ENCODE measurements at places on chromosomes 4 and X.

DNA sequence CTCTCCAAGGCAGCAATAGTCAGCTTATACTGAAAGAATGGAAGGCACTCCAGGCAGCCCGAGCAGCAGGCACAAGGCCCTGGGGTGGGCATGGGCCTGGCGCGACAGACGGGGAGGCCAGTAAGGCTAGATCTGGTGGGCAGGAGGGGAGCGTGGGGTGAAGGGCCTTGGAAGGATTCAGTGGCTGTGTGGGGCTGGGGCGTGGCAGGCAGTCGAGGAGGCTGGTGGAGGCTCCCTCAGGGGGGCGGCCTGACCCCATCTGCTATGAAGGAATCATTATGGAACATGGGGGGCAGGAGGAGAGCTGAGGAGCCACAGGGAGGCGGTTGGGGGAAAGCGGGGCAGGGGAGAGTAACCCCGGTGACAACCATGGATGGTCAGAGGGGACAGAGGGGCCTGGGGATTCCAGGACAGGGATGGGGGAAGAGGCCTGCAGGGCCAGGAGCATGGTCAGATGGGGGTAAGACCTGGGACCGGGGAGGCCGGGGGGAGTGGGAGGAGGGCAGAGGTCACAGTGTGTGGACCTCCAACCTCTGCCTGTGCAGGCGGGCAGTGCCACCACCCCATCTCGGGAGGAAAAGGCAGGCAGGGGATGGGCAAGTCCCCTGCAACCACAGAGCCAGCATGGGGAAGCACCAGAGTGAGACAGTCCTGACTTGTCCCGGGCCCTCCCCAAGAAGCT, 70.3 kb downstream of the ACOX3 start:
- ATAC-seq: no peak

DNA sequence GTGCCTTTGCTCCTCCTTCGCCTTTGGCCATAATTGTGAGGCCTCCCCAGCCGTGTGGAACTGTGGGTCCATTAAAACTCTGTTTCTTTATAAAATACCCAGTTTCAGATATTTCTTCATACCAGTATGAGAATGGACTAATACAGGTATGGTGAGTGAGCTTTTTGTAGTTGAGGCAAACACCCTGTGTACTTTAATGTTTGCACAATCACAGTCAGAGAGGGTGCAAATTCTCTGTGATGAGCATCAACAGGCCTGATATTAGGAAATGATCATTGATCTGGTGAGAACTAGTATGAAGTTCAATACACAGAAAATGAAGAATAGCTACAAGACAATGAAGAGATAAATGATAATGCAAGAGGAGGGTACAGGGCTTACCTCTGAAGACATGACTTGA, 744.6 kb downstream of the RPA4 start:
- ATAC-seq: no peak

GRCh38 chr4:18722748-18723191, 701.2 kb upstream of the LCORL start:
- no peak for ATAC-seq

- ATAC-seq: no peak
These were observed 70.7 kb downstream of the RASL11B start for GRCh38 chr4:52932591-52933470.

DNA sequence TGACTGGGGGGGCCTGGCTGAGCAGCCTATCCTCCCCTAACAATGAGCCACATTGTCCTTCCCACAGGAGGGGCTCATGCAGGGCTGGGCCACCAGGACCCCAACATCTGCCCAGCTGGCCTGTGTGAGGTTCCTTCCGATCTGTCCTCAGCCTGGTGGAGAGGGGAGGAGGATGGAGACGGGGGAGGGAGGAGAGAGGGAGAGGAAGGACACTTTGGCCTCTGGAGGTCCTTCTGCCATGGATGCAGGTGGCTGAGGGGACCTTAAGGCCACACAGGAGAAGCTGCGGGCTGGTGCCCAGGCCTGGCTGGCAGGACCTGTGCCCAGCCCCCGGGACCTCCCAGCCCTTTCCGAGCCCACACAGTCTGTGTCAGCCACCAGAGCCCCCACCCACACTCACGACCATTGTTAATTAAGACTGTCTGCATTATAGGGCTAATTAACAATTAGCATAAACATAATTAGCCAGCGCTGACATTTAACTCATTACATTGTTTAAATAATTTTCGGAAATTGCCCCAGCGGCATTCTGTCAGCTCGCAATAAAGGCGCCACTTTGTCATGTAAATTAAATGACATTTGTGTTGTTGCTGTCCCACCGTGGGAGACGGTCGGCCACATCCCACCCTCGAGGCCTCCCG, 53.0 kb upstream of the NKX1-1 start:
- ATAC-seq: no peak

DNA sequence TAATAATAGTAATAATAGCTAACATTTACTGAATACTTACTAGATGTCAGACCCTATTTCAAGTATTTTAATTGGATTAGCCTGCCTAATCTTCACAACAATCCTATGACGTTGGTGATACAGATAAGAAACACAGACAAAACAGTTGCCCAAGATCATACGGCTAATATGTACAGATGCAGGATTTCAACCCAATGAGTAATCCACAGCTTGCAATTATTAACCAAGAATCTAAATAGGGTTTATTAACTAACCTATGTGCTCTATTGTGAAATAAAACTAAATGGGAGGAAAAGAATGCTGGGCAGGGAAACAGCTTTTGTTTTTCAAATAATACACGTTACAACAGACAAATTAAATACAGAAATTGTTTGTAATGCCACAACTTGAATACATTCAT, 23.4 kb downstream of the FBXO8 start:
- ATAC-seq: no peak

- no peak for ATAC-seq
These were observed 66.4 kb downstream of the HPRT1 start for GRCh38 chrX:134526399-134526798.

- ATAC-seq: no peak
These were observed 37.8 kb upstream of the PCDH19 start for GRCh38 chrX:100447655-100448397.

DNA sequence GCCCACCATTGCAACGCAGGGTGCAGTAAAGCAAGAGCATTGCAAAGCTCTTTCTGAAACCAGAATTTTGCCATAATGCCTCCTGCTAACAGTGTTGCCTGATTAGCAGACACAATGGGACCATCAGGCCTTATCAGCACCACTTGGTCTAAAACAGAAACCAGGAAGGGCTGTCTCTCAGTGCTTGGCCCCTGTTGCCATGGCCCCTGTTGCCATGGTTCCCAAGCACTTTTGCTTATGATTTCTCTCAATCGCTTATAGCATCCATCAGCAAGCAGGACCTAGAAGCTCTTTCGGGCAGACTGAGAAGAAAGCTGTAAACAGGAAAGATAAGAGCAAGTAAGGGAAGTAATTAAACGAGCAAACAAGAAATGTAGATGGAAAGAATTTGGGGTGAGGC, 36.8 kb downstream of the RTL5 start:
- peak; percentile 79 for ATAC-seq

- no peak for ATAC-seq
These were observed 30.5 kb downstream of the ZBTB49 start for GRCh38 chr4:4320528-4320927.

- ATAC-seq: no peak
These were observed 147.0 kb upstream of the HPGD start for GRCh38 chr4:174669270-174669669.

GRCh38 chr4:181939199-181939945, 303.8 kb upstream of the TENM3 start:
- no peak for ATAC-seq

DNA sequence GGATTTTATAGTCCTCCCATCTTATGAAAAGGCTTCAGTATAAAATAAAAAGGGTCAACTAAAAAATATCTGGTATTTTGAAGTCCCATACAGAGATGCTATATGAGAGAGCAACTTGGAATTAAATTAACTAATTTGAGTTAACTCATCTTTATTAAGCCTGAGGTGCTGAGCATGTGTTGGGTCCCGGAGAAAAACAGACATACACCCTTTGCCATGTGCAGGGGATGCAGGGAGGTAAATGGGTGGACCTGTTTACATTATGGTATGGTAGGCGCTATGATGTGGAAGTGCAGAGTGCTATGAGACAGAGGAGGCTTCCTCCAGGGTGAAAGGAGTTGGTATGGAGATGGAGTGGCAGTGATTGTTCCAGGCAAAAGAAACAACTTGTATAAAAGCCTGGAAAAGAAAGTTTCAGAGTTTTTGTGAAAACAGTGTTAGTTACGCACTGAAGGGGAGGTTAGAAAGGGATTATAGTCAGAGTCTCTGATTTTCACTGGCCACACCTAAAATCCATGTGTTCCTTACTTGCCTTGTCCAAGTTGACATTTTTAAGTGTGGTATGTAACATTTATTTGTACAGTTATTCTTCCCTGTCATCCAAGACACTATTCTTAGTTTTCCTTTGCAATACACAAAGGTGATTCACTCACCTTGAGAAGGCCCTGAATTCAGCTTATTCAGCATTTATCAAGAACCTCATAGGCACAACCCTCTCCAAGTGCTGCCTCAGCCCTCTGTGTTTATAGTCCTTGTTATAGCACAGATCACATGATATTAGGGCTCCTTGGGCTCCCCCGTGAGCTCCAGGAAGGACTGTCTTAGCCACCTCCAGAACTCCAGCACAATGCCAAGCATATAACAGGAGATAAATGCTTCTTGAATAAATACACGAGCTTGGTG, 152.0 kb downstream of the RASL11B start:
- no peak for ATAC-seq

DNA sequence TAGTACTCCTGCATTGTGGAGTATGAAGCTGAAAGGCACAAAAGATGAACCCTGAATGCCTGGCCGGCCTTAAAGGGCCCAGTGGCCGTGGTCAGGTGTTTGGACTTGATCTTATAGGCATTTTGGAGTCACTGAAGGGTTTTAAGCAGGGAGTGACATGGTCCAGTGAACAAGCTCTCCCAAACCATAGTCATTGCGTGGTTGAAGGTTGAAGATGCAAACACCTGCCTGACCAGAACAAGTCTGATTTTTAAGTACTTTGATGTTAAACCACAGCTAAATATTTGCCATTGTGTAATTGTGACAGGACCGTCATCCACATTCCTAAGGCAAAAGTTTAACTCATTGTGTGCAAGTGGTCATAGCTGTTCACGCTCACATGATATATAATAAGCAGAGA, 3.3 kb downstream of the STK32B start:
- no peak for ATAC-seq

DNA sequence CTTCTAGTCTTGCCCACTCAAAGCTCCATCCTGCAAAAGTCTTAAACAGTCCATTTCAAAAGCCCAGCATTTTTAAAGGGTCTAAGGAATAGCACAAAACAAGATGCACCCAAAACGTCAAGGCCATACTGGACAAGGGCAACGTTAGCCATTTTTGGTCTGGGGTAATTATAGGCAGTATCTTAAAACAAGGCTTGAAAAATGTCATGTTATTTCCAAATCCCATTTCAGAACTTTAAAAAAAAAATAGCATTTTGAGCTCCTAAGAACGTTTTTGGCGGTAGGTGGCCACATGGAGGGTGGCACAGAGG, 584 bp upstream of the TMEM165 start:
- ATAC-seq: no peak

DNA sequence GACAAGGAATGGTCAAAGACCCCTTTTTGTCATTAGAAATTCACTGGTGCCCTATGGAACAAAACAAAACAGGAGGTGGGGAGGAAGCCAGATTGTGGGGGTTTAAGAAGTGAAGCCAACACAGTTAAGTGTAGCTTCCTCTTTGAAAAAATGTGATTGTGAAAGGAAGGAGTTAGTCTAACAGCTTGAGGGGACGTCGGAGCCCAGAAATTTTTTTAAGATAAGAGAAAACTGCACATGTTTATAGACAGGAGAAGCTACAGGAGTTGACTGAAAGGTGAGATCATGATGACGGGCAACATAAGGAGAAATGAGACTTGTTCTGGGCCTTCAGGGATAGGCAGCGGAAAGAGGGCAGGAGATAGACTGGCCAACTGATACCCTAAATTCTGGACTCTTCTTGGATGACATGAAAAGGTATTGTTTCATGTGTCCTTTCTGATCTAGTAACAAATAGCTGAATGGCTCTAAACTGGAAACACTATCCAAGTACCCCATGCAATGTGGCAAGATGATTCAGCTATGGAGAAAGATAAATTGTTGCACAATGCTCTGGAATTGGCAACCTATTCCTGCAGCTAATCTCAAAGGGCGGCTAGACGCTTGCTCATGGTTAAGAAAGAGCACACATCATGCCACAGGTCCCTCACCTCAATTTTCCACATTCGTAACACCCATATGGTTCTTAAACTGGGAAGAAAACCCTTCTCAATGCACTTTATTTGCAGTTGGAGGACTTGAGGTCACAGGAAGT, 3.7 kb upstream of the HDAC8 start:
- no peak for ATAC-seq

GRCh38 chr4:123121241-123121907, 199.0 kb upstream of the NUDT6 start:
- no peak for ATAC-seq

GRCh38 chr4:76434901-76435527, at the start of gene SHROOM3:
SHROOM3 (plus strand) TSS chr4:76435229; CDS start chr4:76436053, 824 bp downstream.
- ATAC-seq: no peak

- peak; percentile 27 for ATAC-seq
These were observed 152.0 kb upstream of the USP9X start for GRCh38 chrX:40933132-40933705.

- no peak for ATAC-seq
These were observed 44.5 kb downstream of the STPG2 start for GRCh38 chr4:98098764-98099163.

DNA sequence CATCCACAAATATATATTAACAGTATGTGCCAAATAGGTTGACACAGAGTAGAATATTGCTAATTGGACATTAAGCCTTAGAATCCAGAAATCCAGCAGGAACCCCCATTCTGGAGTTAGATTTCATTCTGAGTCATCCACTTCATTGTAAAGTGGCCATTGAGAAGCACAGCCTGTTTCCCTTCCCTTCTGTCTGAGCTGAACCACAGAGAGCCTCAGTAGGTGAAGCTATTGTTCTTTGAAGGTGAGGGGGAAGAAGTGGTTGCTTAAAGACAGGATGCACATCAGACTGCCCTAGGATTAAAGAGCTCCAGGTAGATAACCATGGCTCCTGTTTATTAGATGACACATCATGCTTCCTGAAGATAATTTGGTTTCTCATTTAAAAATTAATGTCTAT, 30.6 kb upstream of the MCF2 start:
- no peak for ATAC-seq

DNA sequence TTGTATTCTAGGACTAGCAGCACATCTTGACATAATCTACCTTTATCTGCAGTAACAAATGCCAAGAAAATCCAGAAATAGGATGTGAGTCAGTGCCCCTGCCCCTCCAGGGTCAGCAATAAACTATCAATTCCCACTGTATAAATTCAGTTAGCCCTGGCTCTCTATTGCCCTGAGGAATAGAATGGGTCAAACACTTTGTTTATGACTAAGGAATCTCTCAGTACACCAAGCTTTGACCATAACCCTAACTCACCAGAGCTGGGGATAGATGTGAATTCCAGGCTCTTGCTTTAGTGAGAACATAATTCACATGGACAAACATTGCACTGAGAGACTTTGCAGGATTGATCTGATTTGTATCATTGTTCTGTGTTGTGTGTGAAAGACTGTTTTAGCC, 82.3 kb downstream of the CXXC4 start:
- ATAC-seq: no peak

- ATAC-seq: no peak
These were observed 7.0 kb downstream of the SFRP2 start for GRCh38 chr4:153781717-153782416.

GRCh38 chr4:6705646-6706045, 4.0 kb downstream of the MRFAP1L1 start:
- peak; percentile 33 for ATAC-seq

Data from activated CD4-positive, CD25-positive, alpha-beta regulatory T cell treated with anti-CD3 and anti-CD28 coated beads, Interleukin-2, amount 50 U/mL, for 24 hours (primary cell).